ENCODE measurements at places on chromosomes 1 and 21.

GRCh38 chr1:8020032-8020431, 6.1 kb downstream of the ERRFI1 start:
- no peak for DNase-seq

DNA sequence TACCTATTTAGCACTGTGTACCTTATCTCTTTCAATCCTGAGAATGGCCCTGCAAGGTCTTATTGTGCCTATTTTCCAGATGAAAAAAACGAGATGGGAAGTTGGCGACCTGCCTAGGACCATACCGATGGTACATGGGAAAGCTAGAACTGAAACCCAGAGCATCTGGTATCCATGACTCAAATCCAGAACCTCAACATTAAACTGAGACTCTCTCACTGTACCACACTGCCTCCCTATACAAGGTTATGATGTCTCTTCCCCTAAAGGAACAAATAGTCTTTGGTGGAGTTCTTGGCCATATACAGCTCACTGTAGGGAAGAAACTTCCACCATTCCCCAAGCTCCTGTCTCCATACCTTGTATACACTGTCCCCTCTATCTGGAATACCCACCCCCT, 110.7 kb downstream of the TNR start:
- no peak for DNase-seq

- DNase-seq = no peak
Measured at GRCh38 chr1:204792354-204792692, 78.3 kb upstream of the NFASC start.

- DNase-seq = no peak
Measured at GRCh38 chr1:76833856-76834255, 33.4 kb upstream of the ST6GALNAC5 start.

GRCh38 chr1:43783671-43784205, 76.4 kb downstream of the ST3GAL3 start:
- no peak for DNase-seq

- DNase-seq = no peak
Measured at GRCh38 chr1:39427912-39428311, 63.5 kb upstream of the BMP8A start.

DNA sequence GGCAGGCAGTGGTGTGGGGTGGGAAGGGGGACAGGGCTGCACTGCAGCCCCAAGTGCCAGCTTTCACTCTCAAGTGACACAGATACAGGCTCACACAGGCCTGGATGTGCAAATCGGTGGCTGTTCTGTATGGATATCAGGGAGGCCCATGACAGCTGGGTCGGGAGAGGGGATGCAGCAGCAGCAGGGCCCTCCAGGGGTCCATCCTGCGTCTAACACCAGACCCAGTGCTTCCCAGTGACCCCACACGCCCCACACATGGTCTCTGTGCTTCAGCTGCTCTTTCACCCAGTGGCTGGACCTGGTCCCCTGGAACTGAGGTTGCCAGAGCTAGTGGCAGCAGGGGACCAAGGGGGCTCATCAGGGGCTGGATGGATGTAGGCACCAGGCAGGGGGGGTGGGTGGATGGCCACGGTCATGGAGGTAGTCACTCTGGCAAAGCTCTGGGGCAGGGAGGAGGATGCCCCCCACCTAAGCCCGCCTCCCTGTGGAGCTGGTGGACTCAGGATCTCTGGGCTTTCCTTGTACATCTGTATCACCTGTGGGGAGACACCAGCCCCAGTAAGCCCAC, 13.9 kb downstream of the BTBD19 start:
- no peak for DNase-seq

DNA sequence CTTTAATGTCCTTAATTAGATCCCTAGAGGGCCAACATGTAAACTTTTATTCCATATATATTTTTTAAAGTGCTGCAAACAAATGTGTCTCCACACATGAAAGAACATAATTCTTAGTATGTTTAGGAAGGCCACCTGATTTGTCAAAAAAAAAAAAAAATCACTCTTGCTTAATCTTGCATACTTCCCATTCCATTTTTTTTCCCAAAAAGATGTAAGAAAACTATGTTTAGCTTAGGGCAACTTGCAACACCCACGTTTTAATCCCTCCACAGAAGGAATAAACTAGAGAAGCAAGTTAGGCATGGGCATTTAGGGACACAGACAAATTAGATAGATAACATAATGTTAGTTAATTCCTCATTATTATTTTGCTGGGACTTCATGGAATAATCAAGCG, 5.6 kb downstream of the YOD1 start:
- no peak for DNase-seq

DNA sequence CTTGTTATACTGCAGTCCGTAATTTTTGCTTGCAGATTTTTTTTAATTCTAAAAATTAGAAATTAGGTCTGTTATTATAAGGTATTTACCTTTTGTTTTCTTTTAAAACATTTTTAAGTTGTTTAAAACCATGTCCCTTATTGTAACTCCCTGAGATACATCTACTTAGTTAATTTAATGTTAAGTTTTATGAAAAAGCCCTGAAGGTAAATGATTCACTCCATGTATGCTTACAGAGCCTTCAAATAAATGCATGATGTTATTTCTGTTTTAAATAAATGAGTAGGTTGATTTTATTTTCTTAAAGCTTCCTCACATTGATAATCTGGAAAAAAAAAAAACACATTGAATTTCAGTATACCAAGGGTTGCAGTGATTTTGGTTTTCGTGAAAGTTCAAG, 7.5 kb downstream of the SRSF11 start:
- no peak for DNase-seq

GRCh38 chr1:30172757-30173156, 550.6 kb downstream of the MATN1 start:
- DNase-seq = no peak

- DNase-seq = peak; percentile 23
Measured at GRCh38 chr1:7262611-7263010, 477.4 kb downstream of the CAMTA1 start.

GRCh38 chr1:175737451-175737850, 5.9 kb downstream of the TNR start:
- DNase-seq = no peak

GRCh38 chr21:44515359-44516165, 24.4 kb downstream of the KRTAP10-1 start:
- no peak for DNase-seq

DNA sequence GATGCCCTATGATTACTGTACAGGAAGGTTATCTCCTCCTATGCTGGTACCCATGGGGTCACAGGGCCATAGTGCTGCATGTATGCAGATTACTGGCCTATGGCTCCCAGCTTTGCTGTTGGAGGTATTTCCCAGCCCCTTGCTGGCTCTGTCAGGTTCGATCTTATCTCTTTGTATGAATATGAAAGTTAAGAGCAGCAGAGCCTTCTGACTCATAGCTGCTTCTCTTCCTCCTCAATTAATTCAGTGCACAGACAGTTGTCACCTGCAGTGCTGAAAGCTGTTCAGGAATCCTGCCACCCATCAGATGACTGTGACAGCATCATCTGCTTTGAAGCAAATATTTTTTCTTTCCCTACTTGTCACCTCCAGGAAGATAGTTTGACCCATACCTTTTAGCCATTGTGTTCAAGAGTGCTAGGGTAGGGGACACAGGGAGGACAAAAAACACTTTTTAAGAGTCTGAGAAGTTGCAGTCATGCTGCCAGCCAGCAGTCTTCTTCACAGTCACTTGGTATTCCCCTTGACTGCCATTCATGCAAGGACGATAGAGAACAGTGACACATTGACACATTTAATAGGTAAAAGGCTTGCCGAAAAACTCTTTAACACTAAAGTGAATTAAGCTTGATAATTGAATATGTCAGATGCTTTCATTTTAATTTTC, 73.1 kb downstream of the KIF1B start:
- DNase-seq = no peak

DNA sequence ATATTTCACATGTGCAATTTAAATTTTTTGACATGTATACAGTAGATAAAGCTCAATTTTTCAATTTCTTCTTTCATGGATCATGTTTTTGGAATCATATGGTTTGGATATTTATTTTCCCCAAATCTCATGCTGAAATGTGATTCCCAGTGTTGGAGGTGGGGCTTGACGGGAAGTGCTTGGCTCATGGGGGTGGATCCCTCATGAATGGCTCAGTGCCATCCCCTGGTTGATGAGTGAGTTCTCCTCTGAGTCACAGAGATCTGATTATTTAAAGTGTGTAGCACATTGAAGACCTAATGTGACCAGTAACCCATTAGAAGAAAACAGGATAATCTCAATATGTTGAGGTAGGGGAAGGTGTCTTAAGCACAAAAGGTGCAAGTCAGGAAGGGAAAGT, 9.1 kb upstream of the IFI16 start:
- no peak for DNase-seq

GRCh38 chr21:44516828-44517174, 23.2 kb downstream of the KRTAP10-1 start:
- DNase-seq = no peak

GRCh38 chr1:200968469-200969410, 54.8 kb downstream of the KIF21B start:
- no peak for DNase-seq
